ENCODE measurements at places on chromosomes 7 and 10.

DNA sequence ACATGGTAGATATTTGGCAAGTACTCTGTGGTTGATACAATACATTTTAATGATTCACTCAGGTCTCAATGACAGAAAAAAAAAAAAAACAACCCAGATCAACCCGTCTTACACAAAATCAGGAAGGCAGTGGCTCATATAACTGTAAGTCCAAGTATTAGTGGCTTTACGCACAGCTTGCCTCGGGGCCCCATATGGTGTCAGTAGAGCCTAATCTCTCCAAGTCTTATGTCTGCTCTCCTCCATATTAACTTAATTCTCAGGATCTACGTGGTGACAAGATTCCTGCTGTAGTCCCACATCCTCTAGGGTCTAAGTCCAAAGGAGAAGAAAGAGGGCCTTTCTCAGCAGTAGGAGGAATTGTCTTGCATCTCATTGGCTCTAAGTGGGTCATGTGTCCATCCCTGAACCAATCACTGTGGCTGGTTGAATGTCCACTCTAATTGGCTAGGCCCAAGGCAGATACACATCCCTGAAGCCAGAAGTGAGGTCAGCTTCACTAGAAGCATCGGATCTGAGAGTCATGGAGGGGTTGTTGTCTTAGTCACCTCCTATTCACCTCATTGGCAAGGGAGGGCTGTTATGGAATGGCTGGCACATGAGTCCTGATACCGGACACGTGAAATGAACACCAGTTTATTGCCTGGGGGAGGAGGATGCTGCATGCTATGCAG, 20.5 kb upstream of the PLPP4 start:
- DNase-seq = no peak

DNA sequence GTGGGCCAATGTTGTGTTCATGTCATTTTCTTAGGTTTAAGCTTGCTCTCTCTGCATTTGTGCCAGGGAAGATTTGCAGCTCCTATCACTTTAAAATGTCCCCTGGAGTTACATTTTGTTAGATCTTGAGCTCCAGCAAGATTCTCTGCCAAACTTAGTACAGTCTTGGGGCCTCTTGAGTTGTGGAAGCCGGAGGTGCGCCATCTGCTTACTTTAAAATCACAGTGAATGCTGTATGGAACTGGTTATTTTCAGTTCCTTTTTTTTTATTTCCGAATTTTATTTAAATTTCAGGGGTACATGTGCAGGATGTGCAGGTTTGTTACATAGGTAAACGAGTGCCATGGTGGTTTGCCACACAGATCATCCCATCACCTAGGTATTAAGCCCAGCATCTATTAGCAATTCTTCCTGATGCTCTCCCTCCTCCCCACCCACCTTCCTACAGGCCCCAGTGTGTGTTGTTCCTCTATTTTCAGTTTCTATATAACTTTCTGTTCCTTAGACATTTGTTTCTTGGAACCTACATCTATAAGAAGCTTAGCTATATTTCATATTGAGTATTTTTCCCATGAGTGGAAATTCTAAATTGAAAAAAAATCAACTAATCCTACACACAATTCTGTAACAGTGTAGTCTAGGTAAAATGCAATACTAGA, 114.4 kb upstream of the CREB5 start:
- no peak for DNase-seq

GRCh38 chr7:96388620-96389383, 66.9 kb upstream of the SLC25A13 start:
- no peak for DNase-seq

- DNase-seq = no peak
Measured at GRCh38 chr7:152152267-152152666, 126.8 kb downstream of the GALNT11 start.

GRCh38 chr7:44853391-44853790, 5.5 kb upstream of the H2AZ2 start:
- DNase-seq = no peak

DNA sequence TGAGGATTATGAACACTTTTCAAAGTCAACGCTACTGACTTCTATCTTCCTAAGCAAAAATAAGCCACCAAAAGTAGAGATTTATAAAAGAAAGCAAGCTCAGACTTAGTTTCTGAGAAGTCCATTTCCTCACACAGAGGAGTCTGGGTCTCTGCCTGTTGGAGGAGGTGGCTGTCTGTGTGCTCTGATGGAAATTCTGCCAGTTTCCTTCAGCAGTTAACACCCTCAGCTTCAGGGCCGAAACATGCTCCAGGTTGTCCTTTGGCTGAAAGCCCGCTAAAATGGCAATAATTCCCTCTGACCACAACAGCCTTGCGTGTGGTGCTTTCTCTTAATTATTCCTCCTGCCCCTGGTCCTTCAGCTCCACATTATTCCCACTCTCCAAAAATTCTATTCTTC, 127.8 kb upstream of the LAMB4 start:
- no peak for DNase-seq

GRCh38 chr7:84700563-84701370, 486.1 kb downstream of the SEMA3D start:
- DNase-seq = no peak

DNA sequence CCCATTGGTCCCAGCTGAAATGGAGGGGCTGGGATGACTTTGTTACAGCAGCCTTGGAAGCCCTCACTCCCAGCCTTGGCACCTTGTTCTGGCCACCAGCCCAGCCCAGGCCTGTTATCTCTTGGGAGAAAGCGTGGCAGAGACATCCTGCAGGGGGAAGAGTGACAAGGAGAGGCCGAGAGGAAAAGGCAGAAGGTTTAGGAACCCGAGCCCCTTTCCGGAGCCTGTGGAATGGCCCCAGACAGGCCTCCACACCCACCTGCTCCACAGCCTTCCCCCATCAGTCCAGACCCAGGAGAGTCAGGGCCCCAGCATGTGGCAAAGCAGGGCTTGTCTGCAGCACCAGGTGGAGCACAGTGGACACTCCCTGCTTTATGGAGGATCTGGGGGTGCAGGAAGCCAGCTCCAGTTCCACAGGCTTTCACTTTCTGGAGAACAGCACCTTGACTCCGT, 24.1 kb upstream of the TRIM8 start:
- no peak for DNase-seq

GRCh38 chr10:99709480-99710229, 22.3 kb downstream of the COX15 start:
- DNase-seq = no peak

DNA sequence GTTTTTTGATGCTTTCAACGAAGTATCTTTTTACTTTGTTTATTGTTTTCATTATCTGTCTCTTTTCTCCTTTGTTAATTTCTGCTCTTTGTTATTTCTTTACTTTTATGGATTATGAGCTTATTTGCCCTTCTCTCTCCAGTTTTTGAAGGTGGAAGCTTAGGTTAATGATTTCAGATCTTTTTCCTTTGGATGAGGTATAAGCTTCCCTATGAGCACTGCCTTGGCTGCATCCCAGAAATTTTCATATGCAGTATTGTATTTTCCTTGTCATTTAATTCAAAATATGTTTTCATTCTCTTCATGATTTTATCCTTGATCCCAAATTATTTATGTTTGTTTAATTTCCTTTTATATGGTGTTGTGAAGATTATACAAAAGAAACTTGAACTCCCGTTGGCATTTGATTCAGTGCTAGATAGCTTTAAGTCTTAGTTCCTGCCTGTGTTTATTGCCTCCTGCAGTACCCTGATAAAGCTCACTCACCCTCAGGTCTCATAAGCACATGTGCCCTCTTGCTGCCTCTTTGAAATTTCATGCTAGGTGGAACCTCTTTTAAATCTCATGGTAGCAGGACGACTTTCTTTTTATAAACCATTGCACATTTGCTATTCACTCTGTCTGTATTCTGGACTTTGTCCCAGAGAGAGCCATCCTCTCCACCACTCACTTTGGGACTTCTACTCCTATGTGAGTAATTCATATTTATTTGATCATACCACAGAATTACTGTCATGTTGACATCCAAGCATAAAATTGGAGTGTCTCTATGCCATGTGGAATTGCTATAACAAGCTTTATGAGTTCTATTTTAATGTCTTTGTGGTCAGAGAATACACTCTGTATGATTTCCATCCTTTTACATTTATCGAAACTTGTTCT, 23.0 kb upstream of the CEP41 start:
- no peak for DNase-seq

DNA sequence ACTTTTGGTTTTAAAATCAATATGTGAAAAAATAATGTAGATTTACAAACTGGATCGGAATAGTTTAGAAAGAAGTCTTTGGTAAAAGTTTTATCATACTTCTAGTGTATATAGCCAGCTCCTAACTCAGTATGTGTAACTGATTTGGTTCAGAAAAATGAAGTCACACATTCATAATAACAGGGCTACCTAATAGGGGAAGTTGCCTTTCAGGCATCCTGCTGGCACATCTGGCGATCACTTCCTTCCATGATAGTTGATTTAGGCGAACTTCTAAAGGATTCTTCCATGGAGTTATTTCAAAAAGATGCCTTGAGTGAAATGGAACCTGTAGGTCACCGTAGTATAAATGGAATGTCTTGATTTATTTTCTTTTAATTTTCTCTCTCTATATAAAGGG, 69.1 kb downstream of the SHH start:
- no peak for DNase-seq

DNA sequence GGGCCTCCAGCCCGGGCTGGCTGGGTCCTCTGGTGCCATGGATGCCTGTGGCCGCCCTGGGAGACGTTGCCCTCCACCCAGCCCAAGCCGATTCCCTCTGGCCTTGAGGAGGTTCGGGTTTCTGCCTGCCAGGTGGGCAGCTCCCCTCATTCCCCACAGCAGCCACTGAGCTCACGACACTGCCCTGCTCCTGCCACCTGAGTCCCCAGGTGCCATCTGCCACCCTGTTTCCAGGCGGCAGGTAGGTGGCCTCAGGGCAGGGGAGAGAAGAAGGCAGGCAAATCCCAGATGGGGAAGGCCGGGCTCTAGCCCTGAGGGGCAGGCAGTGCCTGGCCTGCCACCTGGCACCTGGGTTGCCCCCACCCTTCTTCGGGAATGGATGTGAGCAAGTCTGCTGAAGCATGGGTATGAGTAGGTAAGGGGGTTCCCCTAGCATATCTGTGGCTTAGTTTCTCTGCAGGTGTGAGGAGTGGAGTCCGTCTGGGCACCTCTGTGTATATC, 92.2 kb upstream of the PPIF start:
- DNase-seq = no peak

- no peak for DNase-seq
Measured at GRCh38 chr10:62000037-62000603, 98.6 kb downstream of the ARID5B start.

- DNase-seq = no peak
Measured at GRCh38 chr7:86964973-86965726, 94.3 kb downstream of the ELAPOR2 start.

GRCh38 chr7:56291-56913, 136.0 kb upstream of the FAM20C start:
- DNase-seq = no peak
